ENCODE measurements at places on chromosomes 4 and X.

GRCh38 chrX:24425806-24426205 is 39.3 kb upstream of the PDK3 start:
- no peak for DNase-seq

GRCh38 chr4:104967034-104967401 is 179.7 kb upstream of the TET2 start:
- peak; percentile 11 for DNase-seq

- no peak for DNase-seq
Observed at GRCh38 chrX:132063334-132063733, 40.2 kb downstream of the STK26 start.

DNA sequence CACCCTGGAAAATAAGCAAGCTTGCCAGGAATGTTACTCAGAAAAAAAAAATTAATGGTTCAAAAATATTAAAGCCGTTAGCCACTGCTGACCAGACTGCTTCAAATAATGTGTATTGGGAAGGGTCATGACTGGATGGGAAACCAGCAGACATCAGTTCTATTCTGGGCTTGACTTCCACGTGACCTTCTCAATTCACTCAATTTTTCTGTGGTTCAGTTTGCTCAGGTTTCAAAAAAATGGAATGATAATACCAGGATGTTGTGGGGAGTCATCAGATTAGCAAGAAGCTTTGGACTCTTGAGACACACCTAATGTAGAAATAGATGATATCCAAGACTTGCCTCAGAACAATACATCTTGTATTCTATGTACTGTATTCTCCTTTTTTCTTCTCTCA is 541.9 kb upstream of the BOD1L1 start:
- no peak for DNase-seq

- DNase-seq, result peak; percentile 90
Observed at GRCh38 chrX:65596270-65597034, 61.9 kb upstream of the LAS1L start.

GRCh38 chr4:121246698-121247097 is 82.6 kb upstream of the TNIP3 start:
- DNase-seq, result no peak

- no peak for DNase-seq
Observed at GRCh38 chr4:76212851-76213414, 691 bp downstream of the SCARB2 start.

- DNase-seq, result no peak
Observed at GRCh38 chr4:7830747-7831146, 108.9 kb downstream of the AFAP1 start.

DNA sequence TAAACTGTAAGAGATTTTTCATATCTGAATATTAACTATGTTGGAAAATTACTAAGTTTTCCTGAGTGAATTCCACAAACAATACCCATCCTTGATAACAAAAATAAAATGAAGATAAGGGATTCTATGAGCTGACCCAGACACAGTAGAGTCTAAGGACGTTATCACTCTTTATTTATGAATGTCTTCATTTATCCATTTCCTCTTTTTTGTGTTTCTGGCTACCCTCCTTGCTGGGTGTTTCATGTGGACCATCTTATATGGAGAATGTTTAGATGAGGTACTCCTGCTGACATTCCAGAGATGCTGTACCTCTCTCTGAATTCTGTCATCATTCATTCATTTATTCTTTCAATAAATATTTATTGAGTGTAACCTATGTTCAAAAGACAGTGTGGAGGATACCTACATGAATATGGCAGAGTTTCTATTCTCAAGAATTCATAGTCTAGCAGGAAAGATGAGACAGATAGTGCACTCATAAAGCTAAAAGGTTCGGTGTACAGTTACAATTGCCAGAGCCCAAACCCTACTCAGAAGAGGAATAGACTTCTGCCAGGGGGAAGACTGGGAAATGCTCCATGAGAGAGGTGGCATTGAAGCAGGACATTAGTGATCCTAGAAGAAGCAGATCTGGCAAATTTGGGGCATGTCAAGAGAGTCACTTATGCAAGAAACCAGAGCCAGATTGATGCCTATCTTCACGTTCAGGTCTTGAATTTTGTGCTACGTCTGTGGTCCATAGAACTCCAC is 195.8 kb downstream of the MAML3 start:
- no peak for DNase-seq

DNA sequence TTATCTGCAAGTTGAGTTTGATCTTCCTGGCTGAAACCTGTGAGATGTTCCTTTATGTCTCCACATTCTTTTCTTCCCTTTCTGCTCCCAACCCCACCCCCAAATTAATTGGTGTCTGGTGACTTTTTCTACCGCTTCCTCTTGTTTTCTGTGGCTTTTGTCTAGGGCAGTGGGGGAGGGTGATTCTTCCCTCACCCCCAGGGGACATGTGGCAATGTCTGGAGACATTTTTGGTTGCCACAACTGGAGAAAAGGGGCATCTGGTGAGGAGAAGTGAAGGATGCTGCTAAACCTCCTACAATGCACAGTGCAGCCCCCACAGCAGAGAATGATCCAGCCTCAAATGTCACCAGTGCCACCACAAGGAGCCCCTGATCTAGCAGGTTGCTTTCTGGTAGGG is 152.9 kb downstream of the NHS start:
- peak; percentile 49 for DNase-seq

GRCh38 chr4:110211007-110211769 is 12.8 kb upstream of the ELOVL6 start:
- DNase-seq, result peak; percentile 56

- DNase-seq, result no peak
Observed at GRCh38 chrX:101223226-101223625, 3.6 kb downstream of the DRP2 start.

DNA sequence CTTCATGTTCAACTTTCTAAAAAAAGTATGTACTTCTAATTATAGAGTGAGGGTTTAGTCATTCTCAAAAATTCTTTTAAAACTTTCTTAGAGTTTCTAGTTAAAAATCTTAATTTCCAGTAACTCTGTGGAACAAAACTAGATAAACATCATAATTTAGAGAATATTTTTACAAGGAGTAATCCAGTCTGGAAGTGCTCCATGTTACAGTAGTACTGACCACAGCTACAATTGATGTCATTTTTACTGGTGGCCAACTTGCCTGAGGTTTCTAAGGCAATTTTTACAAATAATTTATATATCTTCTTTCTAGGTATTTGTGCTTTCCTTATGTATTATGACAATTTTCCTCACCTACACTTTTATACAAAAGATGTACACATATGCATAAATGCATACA is 490.4 kb downstream of the CENPC start:
- DNase-seq, result no peak
